ENCODE measurements at places on chromosomes 3 and 15.

DNA sequence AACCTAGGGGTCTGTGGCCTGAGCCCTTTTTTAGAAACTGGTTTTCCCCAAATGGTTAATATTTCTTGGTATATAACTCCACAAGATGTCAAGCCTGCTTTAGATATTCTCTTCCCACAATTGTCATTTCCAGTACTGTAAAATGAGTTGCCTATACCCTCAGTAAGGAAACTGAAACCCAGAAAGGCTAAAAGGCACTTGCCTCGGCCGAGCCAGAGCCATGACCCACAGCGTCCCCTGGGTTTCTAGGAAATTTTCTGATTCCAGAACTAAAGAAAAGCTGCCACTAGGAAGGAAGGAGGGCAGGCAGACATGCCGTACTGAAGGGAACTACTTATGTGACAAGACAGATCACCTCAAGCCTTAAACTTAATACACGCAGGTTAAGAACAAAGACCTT lies 59.1 kb downstream of the ATP8B4 start:
- DNase-seq: no peak

DNA sequence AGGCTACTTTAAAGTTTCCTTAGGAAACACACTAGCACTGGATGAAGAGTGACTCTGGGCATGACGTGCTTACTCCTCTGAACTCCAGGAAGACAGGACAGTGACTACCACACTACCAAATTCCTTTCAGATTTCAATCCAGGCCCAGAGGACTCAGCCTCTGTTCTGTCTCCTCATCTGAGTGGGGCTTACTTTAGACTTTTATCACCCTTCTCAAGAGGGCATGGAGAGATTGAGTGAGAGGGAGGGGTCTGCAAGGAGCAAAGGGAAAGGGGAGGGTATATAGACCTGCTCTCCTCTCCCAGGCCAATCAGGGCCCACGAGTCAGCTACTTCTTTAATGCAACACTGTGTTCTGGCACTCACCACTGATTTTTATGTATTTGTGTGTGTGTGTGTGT lies 29.4 kb upstream of the RSL24D1 start:
- no peak for DNase-seq

- DNase-seq: no peak
These were observed 286.4 kb upstream of the BCHE start for GRCh38 chr3:166123576-166123975.

DNA sequence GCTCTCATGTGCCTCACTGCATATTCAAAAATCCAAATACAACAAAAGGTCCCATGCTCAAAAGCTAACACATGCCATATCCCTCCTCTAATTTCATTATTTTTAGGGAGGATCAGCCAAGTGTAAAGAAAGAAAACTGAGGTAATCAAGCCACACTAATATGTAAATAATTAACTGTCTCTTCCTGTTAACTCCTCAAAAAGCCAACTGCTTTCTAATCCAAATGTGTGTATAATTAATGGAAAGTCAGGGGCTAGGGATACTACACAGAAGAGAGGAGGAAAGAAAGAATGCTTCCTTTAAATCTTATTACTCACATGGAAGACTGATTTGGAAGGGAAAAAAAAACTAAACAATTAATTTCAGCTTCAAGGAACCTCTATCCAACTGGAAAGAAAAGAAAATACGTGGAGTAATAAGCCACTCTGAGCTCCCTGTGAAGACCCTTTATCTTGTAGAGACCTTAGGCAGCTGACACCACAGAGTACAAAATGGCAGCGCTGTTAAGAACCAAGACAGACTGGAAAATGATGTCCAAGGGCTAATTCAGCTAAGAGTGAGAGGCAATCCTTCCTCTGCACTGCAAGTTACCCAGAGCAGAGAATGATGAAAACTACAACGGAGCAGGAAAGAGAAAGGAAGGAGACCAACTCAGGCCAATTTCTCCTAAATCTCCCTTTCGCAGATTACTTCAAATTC lies 56.8 kb downstream of the ZNF148 start:
- no peak for DNase-seq

- DNase-seq: no peak
These were observed 55.8 kb upstream of the NR2F2 start for GRCh38 chr15:96274698-96275097.

GRCh38 chr3:181561139-181562031 lies 150.3 kb upstream of the SOX2 start:
- no peak for DNase-seq

- DNase-seq: no peak
These were observed 566.3 kb upstream of the TGFBR2 start for GRCh38 chr3:30040126-30040525.

DNA sequence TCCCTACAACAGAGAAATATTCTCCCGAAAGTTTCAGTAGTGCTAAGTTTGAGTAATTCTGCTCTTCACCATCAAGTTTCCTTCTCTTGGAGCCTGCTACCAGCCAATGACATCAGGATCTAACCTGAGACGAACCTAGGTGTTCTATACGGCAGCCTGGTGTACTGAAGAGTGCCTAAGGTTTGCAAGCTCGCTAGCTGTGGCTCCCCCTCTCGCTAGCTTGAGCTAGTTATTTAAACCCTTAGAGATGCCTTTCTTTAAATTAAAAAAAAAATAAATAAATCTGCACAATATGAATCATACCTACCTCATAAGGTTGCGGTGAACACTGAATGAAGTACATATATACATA lies 1.4 kb upstream of the COL8A1 start:
- no peak for DNase-seq

GRCh38 chr15:80404761-80405553 lies 775 bp downstream of the ARNT2 start:
- DNase-seq: no peak

DNA sequence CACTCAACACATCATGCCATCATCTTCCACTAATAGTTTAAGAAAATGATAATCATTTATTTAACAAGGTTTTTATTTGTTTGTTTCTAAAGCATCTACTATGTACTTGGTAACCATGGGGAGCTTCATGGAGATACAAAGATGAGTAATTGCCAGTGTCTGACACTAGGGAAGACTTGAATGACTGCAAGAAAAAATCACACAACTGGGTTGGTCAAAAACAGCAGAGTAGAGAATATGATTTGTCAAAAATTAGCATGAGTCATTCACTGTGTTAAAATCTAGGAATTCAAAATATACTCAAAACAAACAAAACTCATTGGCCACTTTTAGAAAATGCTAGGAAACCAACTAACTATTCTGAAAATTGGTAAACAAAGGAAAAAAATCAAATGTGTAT lies 6.3 kb downstream of the BNC1 start:
- no peak for DNase-seq

DNA sequence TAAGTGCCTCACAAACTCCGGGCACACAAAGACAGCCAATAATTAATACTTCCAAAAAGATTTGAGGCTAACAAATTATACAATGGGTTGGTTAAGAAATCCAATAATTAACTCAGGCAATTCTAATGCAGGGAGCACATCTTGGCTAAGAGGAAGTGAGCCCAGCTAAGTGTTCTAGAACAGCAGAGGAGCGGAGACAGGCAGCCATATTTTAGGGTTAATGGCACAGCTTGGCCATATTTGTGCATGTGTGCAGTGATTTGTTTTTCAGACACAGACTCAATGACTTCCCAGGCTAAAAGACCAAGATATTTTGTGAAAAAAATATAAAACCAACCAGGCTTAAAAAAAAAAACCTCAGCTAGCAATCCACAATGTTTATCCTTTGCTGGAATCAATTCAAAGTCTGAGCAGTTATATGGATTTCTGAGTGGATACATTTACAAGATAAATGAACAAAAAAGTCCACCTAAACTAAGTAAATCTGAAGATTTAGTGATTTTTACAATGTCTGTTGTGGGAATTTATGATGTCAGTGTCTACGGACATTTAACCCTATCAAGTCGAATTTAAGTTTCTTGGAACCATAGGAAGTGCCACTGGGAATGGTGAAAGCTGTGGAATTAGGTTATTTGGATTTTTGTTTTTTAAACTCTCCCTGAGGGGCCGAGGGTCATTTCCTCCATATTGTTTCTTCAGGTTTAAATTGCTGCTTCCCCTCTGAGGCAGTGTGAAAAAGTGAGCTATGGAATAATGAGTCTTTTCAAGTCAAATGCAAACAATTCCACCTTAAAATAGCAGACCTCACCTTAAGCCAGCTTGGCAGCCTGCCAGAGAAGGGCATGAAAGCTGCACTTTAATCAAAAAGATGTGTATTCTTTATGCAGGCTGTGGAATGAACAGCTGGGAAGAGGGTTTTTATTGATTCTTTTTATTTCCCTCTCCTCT lies 413.7 kb upstream of the TBL1XR1 start:
- DNase-seq: no peak

DNA sequence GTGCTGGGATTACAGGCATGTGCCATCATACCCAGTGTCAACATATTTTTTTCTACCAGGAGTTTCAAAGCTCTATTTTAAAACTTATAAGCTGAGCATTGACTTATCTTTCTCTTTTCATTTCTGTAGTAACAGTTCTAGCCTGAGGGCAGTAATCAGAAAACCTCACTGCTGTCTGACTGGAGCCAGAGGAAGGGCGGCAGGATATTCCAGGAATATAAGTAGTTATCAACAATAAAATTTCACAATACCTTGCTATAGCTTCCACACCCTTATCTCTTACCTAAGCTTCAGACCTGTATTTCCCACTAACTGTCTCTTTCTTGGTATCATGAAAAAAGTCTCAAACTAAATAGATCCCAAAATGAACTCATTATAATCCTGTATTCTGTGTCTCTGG lies 5.1 kb upstream of the NEDD4 start:
- no peak for DNase-seq

- DNase-seq: no peak
These were observed 408 bp downstream of the NICN1 start for GRCh38 chr3:49428752-49429080.

- DNase-seq: no peak
These were observed 138.6 kb downstream of the FBLN2 start for GRCh38 chr3:13687517-13687943.

- DNase-seq: no peak
These were observed 14.5 kb upstream of the CHST14 start for GRCh38 chr15:40456299-40456712.

GRCh38 chr3:52998771-52999513 lies 46.9 kb downstream of the SFMBT1 start:
- no peak for DNase-seq

DNA sequence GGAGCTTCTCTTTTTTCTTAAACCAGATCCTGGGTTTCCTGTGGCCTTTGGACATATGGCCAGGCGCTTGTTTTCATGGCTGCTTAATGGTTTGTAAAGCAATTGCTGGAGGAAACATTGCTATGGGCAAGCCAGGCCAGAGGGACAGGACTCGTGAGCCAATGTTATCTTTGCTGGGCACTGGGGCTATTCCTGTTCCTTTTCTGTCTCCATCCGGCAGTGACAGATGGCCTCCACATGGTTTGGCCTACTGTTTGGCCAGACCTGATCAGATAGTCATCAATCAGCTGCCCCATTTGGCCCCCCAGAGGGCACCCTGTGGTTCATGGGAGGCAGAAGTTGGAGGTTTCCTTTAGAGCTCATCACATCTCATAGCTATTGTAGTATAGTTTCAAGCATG lies 326.1 kb upstream of the ROPN1 start:
- no peak for DNase-seq

DNA sequence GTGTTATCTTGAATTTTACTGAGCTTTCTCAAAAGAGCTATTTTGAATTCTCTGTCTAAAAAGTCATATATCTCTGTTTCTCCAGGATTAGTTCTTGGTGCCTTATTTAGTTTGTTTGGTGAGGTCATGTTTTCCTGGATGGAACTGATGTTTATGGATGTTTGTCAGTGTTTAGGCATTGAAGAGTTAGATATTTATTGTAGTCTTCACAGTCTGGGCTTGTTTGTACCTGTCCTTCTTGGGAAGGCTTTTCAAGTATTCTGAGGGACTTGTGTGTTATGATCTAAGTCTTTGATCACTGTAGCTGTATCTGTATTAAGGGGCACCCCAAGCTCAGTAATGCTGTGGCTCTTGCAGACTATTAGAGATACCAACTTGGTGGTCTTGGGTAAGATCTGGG lies 10.6 kb upstream of the RAD51 start:
- DNase-seq: no peak

GRCh38 chr15:31211353-31211752 lies 109.8 kb upstream of the TRPM1 start:
- DNase-seq: no peak

DNA sequence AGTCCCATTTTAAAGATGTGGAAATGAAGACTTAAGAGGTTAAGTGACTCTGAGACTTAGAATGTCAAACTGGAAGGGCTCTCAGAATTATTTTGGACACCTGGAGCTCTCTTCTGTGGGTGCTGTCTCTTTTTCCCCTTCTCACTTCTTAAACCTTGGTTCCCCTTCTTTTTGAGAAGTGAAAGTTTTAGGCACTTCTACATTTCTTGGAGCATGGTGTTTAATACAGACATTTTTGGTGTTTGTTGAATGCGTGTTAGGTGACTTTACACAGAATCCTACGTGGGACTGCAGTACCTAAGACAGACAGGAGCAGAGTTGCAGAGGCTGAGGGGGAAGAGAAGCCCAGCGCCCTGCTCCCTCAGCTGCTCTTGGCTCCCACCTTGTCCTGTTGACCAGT lies 133.3 kb downstream of the MDFIC2 start:
- no peak for DNase-seq

DNA sequence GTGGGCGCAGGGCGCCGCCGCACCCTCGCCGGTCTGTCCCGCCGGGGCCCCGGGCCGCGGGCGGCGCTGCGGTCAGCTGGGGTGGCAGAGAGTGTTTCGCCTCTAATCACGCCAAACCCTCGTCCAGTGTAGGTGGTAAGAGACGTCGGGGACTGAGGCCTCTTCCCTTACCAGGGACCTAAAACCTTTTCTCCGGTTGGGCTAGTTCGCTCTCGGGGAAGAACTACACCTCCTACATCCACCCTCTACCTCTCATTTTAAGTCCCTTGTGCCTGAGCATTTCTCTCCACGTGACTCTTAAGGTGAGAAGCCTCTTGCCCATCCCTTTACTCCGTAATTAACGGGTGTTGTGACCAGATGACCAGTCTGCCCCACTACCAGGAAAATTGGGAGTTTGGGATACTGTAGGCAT lies 520 bp downstream of the TMEM42 start:
- no peak for DNase-seq

DNA sequence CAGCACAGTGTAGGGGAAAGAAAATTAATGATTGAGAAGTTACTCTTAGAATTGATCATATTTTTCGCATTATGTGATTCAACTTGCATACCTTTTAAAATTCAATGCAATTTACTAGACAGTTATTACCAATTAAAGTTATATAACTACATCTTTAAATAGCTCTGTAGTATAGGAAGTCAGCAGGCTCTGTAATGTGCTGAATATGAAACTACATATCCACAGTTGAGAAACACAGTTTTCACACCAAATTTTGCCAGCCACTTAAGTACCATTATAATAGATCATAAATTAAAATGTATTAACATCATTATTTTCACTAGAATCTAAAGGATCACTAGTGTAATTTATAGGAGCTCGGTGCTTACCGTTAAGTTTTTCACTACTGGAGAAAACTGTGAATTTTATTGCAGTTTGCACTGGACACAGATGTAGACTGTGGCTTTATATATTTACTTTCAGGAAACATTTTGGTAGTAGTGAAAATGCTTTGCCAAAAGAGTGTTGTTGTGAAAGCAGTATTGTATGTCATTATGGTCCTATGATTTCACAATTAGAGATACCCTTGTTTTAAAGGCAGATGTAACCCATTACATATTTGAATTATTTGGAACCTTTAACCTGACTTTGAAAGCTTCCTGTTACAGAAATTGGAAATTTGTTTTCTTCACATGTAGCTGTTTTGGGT lies 113.6 kb downstream of the PLCL2 start:
- no peak for DNase-seq
